Endothelial cell (in vitro differentiated cells): ENCODE measurements at places on chromosomes 1 and 21. TPM values are rescaled to one million over a fixed set of nuclear protein-coding genes. Genes with fewer than 3 reads are reported as not detected.

DNA sequence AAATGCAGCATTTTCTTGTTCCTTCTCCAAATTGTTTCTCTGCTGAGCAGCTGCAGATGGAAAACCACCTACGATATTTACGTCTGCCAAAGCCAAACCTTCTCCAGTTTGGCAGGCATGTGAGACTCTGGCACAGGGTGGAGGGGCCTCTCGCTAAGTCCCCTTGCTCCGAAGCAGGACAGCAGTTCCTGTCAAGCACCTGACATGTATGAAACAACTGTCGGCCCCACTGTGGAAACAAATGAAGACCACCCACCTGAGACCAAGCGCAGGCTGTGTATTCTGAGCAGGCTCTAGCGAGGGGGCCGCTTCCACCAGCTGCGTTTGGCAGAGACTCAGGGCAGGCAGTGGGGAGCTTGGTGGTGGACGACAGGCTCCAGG is 74.7 kb downstream of the RIPK4 start:
- DNase-seq = no peak

- DNase-seq = no peak
Observed at GRCh38 chr1:83626603-83627002, 372.3 kb downstream of the TTLL7 start.

- DNase-seq = no peak
Observed at GRCh38 chr1:214831956-214832355, 229.0 kb downstream of the CENPF start.

- DNase-seq = no peak
Observed at GRCh38 chr1:15005116-15005515, 148.4 kb upstream of the TMEM51 start.

DNA sequence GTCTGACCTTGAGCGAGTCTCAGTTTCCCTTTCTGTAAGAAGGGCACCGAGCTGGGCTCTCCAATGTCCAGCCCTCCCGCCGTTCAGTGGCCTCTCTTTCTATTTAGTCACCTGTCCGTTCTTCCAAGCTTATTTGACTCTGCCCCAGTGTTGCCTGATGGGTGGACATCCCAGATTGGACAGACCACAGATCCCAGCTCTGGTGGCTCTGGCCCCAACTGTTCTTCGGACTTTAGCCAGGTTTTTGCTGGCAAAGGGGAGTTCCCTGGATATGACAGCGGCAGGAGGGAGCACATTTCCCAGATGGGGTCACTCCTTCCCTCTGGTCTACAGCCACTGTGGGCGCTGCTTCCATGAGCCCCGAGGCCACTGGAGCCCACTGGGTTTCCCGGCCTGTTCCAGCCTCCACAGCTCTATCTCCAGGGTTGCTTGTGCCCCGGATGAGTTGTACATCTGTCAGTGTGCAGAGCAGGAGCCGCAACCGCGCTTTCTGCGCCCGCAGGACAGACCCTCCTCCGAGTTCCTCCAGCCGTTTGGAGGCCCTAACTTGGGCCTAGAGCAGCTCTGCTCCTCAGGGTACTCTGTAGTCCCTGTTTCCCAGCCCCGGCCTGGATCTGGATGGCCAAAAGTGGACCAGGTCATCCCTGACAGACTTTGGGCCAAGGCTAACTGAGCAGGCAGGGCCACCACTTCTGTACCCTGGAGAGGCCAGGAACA is 3.8 kb downstream of the DMBX1 start:
- no peak for DNase-seq

- DNase-seq = no peak
Observed at GRCh38 chr1:52947490-52947889, 20.4 kb downstream of the SCP2 start.

SERINC2 gene
- 23.6 TPM for total RNA-seq

FAM229A gene
- total RNA-seq = 8.5 TPM

- no peak for DNase-seq
Observed at GRCh38 chr21:44797775-44798174, 3.8 kb downstream of the UBE2G2 start.

KAZN gene
- 10.1 TPM for total RNA-seq

DNA sequence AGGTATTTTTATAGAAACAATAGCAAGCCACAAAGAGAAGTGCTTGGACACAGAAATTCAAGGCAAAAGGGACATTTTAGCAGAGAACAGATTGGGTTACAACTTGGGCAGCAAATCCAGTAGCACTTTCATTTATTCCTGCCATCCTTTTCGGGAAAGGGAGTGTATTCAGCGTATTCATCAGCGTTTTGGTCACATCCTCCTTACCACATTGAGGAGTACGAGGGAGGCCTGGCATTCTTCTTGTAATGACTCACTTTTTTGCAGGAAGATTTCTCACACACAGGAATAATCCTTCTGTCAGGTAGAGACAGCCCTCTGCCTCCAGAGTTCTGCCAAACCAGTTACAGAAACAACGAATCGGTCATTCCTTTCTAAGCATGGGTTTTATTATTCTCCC is 18.1 kb upstream of the FAM78B start:
- no peak for DNase-seq

DNA sequence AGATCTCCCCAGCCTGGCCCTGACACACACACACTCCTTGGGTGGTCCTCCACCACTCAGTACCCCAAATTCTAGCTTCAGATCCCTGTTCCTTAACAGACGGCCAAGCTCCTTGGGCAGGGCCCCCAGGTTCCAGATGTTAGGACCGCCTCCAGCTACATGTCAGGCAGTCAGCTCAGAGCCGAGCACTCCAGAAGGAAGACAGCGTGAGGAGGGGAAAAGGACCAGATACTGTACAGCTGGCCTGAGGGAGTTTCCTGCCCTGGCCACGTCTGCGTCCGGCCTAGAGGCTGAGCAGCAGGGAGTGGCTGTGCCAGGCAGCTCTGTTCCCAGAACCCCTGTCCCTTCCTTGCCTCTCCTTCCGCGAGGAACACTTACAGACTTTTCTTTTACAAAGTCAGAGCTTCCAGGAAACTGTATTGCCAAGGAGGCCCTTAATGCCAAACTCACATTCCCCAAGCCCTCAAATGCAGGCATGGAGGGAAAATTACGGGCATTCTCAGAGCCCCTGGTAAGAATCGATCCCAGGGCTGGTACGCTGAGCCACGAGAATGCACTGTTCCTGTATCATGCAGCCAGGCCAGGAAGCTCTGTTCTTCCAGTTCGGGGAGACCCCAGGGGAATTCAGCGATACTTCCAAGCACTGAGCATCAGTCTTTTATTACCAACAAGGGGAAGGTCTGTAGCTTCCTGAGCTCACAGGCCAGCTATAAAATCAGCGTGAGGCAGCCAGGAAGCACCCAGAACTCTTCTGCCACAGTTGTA is 45.2 kb upstream of the CNTN2 start:
- no peak for DNase-seq
